Heart right ventricle (tissue), 16 donors: ENCODE measurements at places on chromosomes 2 and 18. TPM values are rescaled to one million over a fixed set of nuclear protein-coding genes. Genes with fewer than 3 reads are reported as not detected.

DNA sequence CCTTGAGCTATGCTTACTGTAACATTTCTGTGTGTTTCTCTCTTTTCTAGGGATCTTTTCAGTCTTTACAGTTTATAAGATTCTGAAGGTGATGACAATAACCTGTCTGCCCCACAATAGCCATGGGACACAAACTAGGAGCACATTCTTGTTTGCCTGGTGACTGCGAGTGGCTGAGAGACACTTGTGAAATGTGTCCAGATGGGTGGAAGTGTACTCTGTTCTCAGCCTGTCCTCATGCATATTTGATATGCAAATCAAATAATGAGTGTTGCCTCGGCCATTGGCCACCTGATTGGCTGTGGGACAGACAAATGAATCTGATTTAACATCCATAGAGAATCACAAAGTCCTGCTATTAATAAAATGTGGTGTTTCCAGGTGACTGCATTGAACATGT lies 246.2 kb downstream of the HNMT start:
- DNase-seq, result no peak

DNA sequence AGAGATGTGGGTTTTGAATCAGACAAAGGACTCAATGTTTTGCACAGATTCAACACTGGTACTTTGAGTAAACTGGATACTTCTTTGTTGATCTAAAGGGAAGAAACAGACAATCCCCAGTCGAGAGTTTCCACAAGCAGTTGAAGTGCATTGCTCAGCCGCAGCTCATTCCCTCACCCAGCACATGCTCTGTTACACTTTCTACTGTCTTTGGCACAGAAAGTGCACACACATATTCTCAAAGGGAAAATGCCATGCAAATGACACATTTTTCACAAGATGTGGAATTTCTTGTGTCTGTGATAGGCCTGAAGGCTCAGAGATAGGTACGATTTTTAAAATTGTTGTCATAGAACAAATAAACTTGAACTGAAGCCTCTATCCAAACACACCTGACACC lies 258.9 kb upstream of the TRIB2 start:
- DNase-seq, result no peak

DNA sequence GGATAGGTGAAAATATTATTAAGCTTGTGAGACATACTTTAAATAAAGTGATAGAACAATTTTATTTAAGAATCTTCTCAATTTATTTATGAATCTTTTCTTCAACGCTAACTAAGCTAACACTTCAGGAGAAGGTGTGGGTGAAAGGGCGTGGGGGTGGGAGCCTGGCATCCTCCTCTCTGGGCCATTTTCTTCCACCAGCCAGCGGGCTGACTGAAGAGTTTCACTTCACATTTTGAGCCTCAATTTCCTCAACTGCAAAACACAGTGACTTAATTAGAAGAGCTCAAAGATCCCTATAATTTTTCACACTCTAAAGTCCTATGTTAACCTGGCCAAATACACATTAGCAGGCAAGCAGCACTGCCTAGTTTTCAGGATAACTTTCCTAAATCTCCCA lies 94.8 kb downstream of the FTCDNL1 start:
- no peak for DNase-seq

DNA sequence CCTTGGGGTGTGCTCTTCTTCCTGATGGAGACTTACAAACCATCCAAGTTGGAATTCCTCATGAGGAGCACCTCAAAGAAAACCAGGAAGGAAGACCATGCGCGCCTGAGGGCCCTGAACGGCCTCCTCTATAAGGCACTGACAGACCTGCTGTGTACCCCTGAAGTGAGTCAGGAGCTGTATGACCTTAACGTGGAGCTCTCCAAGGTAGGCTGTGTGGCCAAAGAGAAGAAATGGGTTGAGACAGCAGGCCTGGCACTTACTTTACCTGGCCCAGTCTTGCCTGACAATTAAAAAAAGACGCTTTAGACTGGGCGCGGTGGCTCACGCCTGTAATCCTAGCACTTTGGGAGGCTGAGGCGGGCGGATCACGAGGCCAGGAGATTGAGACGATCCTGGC lies 3.1 kb downstream of the RBFA start:
- no peak for DNase-seq

- no peak for DNase-seq
Observed at GRCh38 chr18:10289251-10289650, 165.2 kb upstream of the APCDD1 start.

DNA sequence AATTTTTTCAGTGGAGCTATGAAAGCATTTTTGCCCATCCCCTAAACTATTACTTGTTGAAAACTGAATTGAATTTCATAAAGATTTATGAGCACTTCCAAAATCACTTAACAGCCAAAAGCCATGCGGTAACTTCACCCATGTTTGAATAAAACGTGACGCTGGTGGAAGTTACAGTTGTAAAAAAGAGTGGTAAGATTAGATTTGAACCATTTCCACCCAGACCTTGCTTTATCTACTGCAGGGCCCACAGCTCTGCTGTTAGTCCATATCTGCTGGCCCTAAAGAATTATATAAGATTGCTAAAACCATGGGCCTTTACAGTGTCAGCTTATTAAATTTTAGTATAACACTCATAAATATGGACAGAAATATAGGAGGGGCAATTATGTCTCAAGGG lies 15.5 kb upstream of the ITGA4 start:
- no peak for DNase-seq

GRCh38 chr2:97745474-97746174 lies 32.2 kb downstream of the ZAP70 start:
- DNase-seq, result no peak

DNA sequence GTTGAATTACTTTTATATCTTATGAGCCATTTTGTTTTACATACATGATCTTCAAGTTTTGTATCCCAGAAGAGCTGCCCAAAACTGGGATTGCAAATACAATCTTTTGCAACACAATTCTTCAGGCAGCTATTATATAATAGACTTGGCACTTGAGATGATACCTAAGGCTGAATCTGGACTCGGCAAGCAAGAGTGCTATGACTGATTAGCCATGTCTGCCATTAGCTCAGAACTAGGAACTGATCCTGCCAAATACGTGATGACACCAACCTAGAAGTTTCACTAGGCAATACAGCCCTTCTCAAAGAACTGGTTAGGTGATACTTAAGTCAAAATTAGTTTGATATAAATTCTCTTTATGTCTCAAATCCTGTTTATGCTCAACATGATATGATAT lies 619.6 kb downstream of the CPS1 start:
- no peak for DNase-seq

DNA sequence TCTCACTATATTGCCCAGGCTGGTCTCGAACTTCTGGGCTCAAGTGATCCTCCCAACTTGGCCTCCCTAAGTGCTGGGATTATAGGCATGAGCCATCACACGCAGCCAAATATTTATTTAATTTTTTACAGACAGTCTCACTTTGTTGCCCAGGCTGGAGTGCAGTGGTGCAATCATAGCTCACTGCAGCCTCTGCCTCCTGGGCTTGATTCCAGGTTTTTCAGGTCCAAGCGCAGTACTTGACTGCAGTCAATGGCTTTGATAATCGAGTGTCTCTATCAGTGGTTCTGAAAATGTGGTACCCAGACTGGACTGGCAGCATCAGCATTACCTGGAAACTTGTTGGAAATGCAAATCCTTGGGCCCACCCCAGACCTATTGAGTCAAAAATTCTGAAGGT lies 63.1 kb downstream of the PLB1 start:
- no peak for DNase-seq

DNA sequence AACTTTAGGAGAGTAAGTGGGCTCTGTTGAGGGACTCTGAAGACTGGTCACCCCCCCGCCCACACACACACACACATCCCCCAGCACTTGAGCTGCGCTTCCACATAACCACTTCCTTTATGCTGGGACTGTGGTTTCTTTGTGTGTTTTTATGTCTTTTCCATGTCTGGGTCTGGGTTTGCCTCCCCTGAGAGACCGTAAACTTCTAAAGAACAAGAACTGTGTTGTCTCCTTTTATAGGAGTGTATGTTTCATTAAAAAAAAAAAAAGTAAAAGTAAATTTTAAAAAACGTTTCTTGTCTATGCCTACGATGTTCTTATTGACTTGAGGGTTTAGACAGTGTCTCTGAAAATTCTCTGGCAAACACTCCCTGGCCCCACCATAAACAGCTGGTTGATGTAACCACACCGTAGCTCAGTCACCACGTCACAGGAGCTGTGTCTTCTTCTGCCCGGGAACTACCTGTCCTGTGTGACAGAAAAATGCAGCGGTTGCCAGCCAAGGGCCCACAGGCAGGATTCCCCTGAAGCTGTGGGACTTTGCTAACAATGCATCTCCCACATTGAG lies 68.0 kb downstream of the KLHL29 start:
- DNase-seq, result no peak

DSC3 gene
- total RNA-seq, result 0.14 TPM

LRRFIP1 gene
- 104 TPM for total RNA-seq

DNA sequence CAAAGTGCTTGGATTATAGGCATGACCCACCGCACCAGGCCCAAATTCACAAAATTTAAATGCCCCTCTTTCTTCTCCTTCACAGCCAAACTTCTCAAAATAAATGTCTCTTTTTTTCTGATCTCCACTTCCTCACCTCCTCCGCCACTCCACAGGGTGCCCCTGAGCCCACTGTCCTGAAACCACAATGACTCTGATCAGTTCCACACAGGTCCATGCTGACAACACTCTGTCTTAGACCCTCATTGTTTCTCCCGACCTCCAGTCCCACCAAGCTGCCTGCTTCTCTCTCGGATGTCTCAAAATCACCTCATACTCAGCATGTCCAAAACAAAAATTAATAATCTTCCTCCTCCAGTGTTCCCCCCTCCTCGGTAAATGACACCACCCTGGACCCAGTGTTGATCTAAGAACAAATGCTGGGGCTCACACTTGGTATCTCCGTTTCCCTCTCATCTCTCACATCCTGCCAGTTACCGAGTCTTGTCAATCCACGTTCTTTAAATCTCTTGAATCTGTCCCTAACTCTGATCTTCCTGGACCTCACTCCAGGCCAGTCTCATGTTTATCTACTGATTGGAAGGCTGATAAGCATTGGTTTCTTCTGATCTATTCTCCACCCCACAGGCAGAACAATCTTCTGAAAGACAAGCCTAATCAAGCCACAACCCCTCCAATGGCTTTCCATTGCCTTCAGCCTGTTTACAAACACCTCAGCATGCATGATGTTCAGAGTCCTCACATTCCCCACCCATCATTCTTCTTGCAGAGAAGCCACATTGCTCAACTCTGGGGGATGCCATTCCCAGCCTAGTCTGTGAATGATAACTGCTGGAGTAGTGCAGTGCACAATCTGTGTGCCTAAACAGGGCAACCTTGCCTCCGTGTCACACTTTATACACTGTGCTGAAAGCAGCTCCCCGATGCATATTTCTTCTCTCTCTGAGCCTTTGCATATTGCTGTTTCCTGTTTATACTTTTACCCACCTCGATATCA lies 12.4 kb upstream of the ANKRD44 start:
- no peak for DNase-seq

DNA sequence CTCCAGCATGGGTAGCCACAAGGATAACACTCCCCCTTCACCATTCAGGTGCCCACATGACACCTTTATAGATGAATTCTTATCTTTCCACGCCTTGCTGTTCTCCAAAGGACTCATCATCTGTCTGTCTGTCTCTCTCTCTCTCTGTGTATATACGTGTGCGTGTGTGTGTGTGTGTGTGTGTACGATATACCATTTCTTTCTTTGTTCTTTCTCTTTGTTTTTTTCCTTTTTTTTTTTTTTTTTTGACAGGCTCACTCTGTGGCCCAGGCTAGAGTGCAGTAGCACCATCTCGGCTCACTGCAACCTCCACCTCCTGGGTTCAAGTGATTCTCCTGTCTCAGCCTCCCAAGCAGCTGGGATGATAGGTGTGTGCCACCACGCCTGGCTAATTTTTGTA lies 98.2 kb downstream of the DLGAP1 start:
- no peak for DNase-seq

GRCh38 chr2:220478305-220479058 lies 851.1 kb downstream of the SLC4A3 start:
- DNase-seq, result no peak

DNA sequence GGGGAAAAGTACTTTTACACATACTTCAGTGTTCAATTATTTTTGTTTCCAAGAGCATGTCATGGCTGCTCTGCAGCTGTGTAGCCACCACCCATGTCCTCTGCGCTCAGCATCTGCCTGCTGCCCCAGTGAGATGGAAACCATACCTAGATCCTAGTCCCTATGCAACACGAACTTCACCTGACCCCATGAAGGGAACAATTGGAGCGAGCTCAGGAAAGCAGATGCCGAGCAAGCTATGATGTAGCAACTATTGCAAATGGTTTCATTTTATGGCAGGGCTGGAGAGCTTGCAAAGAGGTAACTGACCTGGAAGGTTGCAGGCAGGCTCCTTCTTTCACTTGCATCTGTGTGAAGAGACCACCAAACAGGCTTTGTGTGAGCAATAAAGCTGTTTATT lies 1.3 kb upstream of the CCDC141 start:
- no peak for DNase-seq

- DNase-seq, result no peak
Observed at GRCh38 chr2:192228685-192229084, 34.0 kb upstream of the TMEFF2 start.

- no peak for DNase-seq
Observed at GRCh38 chr2:44804406-44805265, 136.9 kb upstream of the SIX3 start.

DNA sequence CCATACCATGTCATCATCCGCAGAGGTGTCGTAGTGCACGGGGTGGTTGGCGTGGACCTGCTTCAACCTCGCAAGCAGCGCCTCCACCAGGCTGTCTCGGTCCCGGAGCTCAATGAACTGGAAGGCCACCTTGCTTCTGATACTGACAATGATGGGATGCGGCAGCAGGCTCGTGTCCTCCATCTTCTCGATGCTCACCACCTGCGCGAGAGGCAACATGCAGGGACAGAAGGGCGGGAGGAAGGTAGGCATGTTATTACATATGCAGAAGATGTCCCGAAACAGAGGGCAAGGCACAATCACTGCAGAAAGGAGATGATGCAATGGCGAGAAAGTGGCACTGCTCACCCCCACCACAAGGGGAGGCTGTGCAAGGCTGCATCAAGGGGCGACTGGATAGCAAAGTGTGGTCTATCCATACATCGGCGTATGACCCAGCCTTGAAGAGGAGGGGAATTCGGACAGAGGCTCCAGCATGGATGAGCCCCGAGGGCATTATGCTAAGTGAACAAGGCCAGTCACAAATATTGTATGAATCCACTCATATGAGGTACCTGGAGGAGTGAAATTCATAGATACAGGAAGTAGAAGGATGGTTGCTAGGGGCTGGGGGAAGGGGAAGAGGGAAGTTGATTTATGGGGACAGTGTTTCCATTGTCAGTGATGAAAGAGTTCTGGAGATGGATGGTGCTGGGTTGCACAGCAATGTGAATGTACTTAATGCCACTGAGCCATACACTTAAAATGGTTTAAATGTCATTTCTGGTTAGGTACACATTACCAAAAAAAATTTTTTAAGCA lies 36.6 kb downstream of the RPL31 start:
- no peak for DNase-seq

CHST10 gene
- total RNA-seq, result 11.7 TPM

GRCh38 chr2:75194184-75194868 lies 5.0 kb downstream of the TACR1 start:
- DNase-seq, result no peak
